ENCODE measurements at places on chromosomes 16 and 17.

- H3K4me1 ChIP-seq, result peaks cover 9% of the 10 kb centered on the region
- no peak overlapping the region for H3K27ac ChIP-seq
- DNase-seq, result no peak
These were observed 32.1 kb downstream of the ASPA start for GRCh38 chr17:3507869-3508268.

DNA sequence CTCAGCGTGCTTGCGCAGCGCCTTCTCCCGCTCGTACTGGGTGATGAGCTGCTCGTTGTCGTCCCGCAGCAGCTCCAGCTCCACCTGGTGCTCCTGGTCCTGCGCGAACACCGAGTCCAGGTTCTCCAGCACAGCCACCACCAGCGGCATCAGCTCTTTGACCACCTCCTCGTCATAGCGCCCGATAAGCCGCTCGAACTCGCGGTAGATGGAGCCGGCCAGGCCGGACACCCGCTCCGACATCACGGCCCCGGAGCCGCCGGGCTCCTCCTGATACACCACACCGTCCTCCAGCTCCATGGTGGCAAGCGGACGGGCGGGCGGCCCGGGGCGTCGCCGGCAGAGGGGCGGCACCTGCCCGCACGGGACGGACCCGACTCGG lies 320 bp downstream of the SPAG9 start:
- H3K4me1 ChIP-seq, result peaks cover 47% of the 10 kb centered on the region
- H3K4me3 ChIP-seq, result peak overlapping the region; percentile 98
- peak overlapping the region; percentile 96 for H3K27ac ChIP-seq

DNA sequence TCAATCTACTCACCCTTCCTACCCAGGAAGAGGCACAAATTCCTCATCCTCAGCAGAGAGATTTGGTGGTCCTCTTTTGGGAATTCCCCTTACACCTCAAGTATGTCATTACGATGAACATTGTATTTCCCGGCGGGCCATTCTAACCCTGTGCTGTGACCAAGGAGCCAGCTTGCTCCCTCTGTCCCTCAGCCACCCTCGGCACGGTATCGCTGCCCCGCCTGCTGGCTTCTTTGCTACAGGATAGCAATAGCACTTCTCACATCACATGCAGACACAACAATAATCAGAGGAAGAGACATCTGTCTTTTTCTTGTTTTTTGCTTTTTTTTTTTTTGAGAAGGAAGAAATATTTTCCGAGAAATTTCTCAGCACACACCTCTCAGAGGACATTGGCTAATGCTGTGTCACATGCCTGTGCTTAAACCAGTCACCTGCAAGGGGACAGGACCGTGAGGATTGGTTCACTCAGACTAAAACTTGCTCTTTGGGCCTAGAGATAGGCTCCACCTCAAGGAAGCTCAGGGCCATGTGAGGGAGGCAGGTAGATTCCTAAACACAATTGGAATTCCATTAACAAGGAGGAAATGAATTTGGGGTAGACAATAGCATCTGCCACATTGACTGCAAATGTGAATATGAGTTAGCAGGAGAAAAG lies 41.2 kb downstream of the TMC5 start:
- no peaks in the 10 kb centered on the region for H3K36me3 ChIP-seq
- no peak overlapping the region for H3K27ac ChIP-seq
- H3K4me3 ChIP-seq, result no peak overlapping the region
- H3K4me1 ChIP-seq, result peaks cover 5% of the 10 kb centered on the region
- H3K27me3 ChIP-seq, result no peaks in the 10 kb centered on the region
- DNase-seq, result no peak

- peak overlapping the region; percentile 77 for H3K27ac ChIP-seq
- DNase-seq, result peak; percentile 64
- H3K4me3 ChIP-seq, result no peak overlapping the region
- H3K27me3 ChIP-seq, result no peaks in the 10 kb centered on the region
- H3K36me3 ChIP-seq, result peaks cover 20% of the 10 kb centered on the region
These were observed 81.9 kb downstream of the CA4 start for GRCh38 chr17:60231691-60232090.

DNA sequence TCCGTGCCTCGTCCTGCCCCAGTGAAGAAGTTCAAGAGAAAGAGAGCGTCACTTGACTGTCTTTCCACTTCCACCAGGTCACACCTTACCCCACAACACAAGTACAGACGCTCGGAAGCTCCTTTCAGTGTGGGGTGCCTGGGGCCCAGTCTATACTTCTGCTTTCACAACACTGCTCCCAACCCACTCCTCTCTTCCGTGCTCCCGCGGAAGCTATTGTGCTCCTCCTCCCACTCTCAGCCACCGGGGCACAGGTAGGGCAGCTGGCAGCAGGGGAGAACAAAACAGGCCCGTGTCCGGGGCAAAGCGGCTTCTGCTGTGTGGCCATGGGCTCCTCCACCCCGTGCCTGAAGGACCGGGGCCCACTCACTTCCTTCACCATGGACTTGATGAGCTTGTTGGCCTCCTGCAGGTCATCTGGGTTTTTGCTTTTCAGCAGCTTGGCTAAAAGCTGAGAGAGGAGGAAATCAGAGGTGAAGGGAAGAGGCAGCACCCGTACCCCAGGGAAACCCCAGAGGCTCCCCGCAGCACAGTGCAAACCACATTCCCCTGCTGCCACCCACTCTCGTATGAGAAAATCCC lies 18.9 kb downstream of the GGA3 start:
- no peak for DNase-seq
- peaks cover 18% of the 10 kb centered on the region for H3K36me3 ChIP-seq

DNA sequence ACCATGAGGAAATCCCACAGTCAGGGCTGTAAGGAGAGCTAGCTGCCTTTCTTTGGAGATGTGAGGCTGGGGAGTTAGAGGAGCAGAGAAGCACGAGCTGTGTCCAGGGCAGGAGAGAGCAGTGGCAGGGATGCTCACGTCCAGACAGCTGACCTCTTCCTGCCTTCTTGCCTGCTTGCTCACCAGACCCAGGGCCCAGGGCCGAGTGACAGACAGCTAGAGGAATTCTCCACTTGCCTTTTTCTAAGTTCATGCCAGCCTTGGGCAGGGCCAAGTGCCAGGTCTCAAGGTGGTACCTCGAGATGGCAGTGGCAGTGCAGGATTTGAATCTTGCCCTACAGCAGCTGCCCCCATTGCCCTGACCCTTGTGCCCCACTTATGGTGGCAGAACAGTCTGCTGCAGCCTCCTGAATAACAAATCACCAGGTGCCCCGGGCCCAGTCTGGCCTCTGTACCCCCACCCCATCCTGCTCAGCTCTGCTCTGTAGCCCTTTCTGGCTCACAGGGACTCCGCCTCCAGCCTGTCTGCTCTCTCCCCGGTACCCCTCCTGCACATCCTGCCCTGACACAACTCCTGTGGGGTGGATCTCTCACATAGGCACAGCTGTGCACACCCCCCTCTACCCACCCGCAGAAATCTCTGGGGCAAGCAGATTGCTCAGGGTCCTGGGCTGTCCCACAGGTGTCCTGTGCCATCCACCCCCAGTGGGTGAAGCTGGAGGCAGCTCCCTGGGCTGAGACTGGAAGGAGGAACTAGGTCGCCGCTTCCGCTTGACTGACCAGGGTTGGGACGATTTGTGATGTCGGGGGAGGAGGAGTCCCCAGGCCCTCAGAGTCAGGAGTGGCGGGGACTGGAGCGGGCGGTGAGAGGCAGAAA lies 25.9 kb downstream of the GRIN2C start:
- no peak overlapping the region for H3K4me3 ChIP-seq
- peaks cover 3% of the 10 kb centered on the region for H3K27me3 ChIP-seq
- DNase-seq, result peak; percentile 60
- H3K36me3 ChIP-seq, result peaks cover 12% of the 10 kb centered on the region
- peaks cover 17% of the 10 kb centered on the region for H3K4me1 ChIP-seq
- 0 out of 2 replicates have a peak overlapping the region, but pooled peaks have one; percentile 14 for H3K27ac ChIP-seq

- no peak for DNase-seq
- no peak overlapping the region for H3K4me3 ChIP-seq
- no peaks in the 10 kb centered on the region for H3K36me3 ChIP-seq
These were observed 10.3 kb upstream of the ATP5MC1 start for GRCh38 chr17:48882272-48882671.

DNA sequence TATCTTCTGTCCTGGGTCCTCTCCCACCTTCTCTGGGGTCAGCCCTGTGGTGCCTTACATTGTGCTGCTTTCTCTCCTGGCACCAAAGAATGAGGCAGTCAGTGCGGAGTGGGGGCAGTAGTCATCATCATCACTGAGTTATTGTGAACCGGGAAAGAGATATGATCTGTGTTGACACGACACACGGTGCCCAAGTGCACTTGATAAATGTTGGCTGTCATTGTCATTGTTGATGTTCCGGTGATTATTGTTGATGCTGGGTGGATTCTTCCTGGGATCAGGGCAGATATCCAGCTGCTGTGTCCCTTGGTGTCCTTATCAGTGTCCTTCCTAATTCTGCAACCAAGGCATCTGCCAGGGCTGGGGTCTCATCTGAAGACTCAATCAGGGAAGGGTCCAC lies 121.7 kb downstream of the ABCC6 start:
- no peak for DNase-seq
- peaks cover 4% of the 10 kb centered on the region for H3K27me3 ChIP-seq
- H3K4me1 ChIP-seq, result peaks cover 12% of the 10 kb centered on the region

DNA sequence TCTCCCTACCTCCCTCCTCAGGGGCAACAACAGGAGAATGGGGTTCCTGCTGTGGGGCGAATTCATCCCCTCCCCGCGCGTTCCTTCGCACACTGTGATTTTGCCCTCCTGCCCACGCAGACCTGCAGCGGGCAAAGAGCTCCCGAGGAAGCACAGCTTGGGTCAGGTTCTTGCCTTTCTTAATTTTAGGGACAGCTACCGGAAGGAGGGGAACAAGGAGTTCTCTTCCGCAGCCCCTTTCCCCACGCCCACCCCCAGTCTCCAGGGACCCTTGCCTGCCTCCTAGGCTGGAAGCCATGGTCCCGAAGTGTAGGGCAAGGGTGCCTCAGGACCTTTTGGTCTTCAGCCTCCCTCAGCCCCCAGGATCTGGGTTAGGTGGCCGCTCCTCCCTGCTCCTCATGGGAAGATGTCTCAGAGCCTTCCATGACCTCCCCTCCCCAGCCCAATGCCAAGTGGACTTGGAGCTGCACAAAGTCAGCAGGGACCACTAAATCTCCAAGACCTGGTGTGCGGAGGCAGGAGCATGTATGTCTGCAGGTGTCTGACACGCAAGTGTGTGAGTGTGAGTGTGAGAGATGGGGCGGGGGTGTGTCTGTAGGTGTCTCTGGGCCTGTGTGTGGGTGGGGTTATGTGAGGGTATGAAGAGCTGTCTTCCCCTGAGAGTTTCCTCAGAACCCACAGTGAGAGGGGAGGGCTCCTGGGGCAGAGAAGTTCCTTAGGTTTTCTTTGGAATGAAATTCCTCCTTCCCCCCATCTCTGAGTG lies 5.9 kb upstream of the LASP1NB start:
- H3K36me3 ChIP-seq, result peaks cover 43% of the 10 kb centered on the region
- no peak for DNase-seq
- H3K27me3 ChIP-seq, result peaks cover 35% of the 10 kb centered on the region
- H3K27ac ChIP-seq, result peak overlapping the region; percentile 56
- H3K4me1 ChIP-seq, result peaks cover 35% of the 10 kb centered on the region

Measured in HFFc6 (cell line).